ENCODE measurements at places on chromosomes 4 and X.

DNA sequence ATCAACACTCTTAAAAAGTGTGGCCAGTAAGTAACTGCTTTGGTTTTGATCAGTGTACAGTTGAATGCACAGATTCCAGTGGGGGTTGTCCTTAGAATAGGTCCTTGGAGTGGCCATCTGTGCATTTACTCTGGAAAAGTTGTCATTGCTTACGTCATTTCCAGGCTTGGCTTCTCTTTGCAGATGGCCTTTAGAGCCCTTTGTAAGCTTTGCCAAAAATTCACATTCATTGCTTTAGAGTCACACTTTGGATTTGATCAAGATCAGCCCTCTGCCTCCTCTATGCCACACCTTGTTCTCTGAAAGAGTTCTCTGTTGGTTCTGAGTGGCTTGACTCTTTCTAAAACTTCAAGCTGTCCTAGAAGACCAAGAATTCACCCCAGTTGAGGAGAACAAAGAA is 83.9 kb downstream of the MAMLD1 start:
- no peak for DNase-seq

- DNase-seq = no peak
Measured at GRCh38 chr4:10164877-10165283, 48.3 kb upstream of the WDR1 start.

- DNase-seq = peak; percentile 53
Measured at GRCh38 chr4:153318696-153319320, 25.7 kb upstream of the MND1 start.

DNA sequence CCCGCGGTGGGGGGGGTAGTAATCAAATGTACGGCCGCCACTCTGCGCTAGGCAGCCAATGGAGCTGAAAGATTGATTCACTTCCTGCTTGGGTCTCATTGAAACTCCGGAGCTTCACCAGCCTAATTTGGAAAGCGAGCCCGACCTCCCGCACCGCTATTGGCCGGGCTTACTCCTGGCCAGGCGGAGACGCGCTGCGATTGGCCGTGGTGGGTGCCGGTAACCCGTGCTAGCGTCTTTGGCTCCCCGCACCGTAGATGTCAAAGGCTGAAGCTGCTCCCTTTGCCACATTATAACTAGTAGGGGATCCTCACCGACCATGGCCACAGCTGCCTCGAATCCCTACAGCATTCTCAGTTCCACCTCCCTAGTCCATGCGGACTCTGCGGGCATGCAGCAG is at the start of gene POU3F4:
Gene POU3F4, plus strand, starts transcription at position 285 of the 400 bp plus-strand sequence. Its CDS starts 35 bp downstream, at position 320.
- no peak for DNase-seq

GRCh38 chr4:151866592-151866918 is 105.7 kb upstream of the GATB start:
- DNase-seq = no peak

DNA sequence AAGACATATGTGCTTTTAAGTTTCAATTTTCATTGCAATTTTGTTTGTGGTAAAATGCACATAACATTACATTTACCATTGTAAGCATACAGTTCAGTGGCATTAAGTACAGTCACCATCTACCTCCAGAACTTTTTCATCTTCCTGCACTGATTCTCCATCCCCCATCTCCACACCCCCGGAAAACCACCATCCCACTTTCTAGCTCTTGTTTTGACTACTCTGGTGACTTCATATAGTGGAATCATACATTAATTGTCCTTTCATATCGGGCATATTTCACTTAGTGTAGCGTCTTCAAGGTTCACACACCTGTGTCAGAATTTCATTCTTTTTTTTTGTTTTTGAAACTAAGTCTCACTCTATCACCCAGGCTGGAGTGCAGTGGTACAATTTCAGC is 143.5 kb downstream of the GPR143 start:
- DNase-seq = no peak

- no peak for DNase-seq
Measured at GRCh38 chrX:103565197-103565596, 20.1 kb upstream of the TCEAL4 start.

DNA sequence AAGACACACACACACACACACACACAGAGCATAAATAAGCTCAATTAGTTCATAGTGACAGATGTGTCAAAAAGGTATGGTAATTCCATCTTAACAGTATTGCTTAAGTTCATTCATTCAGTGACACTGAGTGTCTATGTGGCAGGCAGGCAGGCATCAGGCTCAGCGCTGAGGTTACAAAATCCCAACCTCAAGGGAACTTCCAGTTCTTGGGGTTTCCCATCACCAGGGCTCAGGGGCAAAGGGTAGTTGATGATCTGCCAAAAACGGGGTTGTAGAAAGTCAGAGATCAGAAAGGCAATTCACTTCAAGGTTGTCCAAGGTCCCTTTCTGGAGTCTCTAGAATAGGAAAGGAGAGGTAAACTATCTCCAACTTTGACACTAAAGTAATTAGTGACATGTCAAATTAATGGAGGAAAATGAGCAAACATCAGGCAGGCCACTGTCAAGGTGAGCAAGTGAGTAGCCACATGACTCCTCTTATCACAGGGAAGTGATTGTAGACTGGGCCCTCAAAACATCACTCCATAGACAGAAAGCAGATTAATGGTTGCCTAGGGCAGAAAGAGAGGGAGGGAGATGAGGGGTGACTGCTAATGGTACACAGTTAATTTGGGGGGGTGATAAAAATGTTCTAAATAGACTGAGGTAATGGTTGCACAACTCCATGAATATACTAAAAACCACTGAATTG is 41.8 kb downstream of the GPC4 start:
- DNase-seq = no peak

DNA sequence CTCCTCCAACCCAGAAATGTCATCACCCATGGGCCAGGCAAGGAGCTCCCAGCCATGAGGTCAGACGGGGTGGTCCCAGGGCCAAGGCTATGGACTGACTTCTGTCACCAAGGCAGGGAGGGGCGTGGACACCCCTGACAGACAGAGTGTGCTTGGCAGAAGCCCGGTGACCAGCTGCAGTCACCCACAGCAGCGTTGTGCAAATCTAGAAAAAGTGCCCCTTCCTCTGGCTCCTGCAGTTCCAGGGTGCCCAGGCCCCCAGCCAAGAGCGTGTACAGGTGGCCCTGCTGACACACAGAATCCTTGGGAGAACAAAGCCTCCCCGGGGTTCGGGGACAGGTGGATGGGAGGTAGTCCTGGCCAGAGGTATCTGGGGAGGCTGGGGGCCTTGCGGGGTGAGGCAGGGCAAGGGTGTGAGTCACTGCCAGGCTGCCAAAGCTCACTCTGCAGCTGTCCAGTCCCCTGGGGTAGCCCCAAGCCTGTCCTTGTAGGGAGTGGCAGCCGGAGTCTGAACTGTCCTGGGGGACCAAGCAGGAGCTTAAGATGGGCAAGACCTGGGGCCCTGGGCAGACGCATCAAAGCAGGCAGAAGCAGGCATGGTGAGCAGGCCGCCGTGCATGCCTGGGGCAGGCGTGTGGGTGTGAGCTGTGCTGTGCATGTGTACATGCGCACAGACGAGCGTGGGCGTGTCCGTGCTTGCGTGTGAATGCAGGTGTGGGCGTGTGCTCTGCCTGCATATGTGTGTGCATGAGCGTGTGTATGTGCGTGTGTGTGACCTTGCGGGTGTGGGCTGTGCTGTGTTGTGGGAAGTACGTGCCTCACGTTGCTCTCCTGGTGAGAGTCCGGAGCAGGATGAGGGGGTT is 3.3 kb downstream of the MYL5 start:
- DNase-seq = peak; percentile 72

- DNase-seq = no peak
Measured at GRCh38 chrX:19736389-19736788, 151.0 kb downstream of the SH3KBP1 start.

DNA sequence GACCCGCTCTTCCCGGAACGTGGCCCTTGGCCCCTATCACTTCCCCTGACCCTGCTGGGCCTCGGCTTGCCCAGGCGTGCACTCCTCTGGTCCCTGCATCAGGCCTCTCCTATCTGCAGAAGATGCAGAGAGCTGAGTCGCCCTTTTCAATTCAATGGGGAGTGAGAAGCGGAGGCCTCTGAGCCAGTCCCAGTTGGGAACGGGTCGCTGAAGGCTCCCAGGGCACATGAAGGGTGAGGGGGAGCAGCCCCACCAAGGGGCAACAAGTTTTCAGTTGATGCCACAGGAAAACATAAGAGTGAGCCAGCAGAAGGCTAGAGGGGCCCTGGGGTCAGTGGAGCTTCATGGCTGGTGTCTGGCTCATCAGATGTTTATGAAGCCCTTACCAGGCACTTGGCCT is 17.1 kb downstream of the PSAPL1 start:
- DNase-seq = no peak

- no peak for DNase-seq
Measured at GRCh38 chrX:131739823-131740222, 195.9 kb downstream of the OR13H1 start.

DNA sequence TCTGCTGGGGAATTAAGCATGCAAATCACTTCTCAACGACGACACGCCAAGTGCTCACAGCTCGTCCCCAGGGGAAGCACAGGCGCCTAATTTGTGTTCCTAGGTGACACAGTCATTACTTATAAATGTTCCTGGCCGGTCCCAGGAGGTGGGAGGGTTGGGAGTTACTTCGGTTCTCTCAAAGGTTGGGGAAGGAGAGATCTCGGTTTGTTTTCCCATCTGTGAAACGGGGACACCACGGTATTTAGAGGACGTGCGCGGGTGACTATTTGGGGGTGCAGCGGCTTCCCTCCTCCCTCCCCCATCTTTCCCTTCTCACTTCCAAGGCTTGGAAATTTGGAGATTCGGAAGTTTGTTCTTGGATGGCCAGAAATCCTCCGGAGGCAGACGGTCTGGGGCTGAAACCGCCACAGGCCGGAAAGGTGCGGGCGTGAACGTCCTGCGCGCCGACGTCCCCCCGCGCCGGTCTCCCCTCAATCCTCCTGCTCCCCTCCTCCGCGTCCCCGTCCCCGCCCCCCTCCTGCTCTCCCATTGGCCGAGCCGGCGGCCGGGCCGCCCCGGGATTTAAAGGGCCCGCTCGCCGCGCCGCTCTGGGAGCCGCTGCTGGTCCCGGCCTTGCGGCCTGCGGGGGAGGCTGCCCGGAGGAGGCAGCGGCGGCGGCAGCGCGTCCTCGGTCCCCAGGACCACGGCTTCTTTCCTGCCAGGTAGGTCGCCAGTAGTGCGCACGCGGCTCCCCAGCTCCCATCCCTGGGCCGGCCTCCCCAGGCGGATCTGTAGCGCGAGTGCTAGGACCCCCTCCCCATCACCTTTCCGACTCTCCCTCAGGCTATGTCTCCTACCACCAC is at the start of gene PORCN:
Gene PORCN, plus strand, starts transcription at position 593 of the 845 bp plus-strand sequence. CDS start 829 bp downstream, outside the sequence.
- DNase-seq = peak; percentile 76

GRCh38 chr4:157291071-157291470 is 70.5 kb downstream of the GRIA2 start:
- DNase-seq = no peak

GRCh38 chr4:80197601-80198440 is 518 bp downstream of the PRDM8 start:
- peak; percentile 32 for DNase-seq

- DNase-seq = no peak
Measured at GRCh38 chrX:23919148-23919547, 11.3 kb downstream of the CXorf58 start.

- DNase-seq = no peak
Measured at GRCh38 chr4:970046-970745, 3.2 kb downstream of the DGKQ start.

GRCh38 chr4:169337510-169337909 is 66.8 kb upstream of the SH3RF1 start:
- no peak for DNase-seq

GRCh38 chr4:118270492-118270891 is 82.3 kb downstream of the PRSS12 start:
- DNase-seq = peak; percentile 42

- DNase-seq = no peak
Measured at GRCh38 chr4:53240573-53240972, 125.3 kb downstream of the SCFD2 start.

DNA sequence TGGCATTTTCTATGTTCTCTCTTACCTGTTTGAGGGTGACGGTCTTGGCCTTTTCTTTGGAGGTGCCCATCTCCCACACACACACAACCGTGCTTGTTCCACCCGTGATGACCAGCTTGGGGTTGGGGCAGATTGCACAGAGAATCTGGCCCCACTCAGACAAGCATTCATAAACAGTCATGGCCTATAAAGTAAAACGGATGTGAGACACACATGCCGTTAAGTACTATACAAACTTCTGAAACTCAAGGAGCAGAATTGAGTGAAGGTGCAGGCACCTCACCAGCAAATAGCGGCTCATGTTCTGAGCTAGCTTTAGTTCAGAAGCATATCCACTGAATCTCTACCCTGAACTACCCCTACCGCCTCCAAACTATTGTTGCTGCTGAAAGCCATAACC is 107.6 kb downstream of the CDS1 start:
- no peak for DNase-seq

GRCh38 chr4:159900562-159900961 is 797.7 kb downstream of the RAPGEF2 start:
- no peak for DNase-seq

DNA sequence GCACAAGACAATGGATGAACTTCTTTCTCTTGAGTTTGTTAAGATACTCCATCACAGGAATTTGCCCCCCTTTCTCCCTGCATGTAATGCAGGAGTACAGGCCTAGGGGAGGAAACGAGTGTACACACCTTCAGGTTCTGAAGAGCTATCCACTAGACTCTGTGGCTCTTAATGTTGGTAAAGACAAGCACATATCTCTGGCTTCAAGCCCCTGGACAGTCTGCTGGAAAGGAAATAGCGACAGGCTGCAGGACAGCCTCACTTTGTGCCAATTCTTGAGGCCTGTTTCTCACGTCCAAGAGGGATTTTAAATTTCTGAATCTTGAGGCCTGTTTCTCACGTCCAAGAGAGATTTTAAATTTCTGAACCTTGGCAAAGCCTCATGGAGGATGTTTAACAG is 87.1 kb downstream of the RLIM start:
- DNase-seq = no peak

DNA sequence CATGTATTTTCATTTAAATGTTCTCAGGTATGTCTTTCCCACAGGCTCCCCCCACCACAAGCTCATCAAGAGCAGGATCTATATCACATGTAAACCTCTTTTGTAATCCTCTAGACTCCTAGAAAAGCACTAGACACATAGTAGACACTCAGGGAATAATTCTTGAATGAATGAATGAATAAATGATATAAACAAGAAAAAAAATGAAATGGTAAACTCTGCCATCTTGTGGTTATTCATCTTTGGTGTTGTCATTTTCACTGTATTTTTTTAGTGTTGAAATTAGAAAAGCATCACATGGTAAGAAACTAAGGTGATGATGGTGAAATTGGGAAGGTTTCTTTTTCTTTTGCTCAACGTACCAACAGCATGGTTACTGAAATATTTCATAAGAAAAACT is 34.2 kb upstream of the C1GALT1C1 start:
- DNase-seq = no peak

DNA sequence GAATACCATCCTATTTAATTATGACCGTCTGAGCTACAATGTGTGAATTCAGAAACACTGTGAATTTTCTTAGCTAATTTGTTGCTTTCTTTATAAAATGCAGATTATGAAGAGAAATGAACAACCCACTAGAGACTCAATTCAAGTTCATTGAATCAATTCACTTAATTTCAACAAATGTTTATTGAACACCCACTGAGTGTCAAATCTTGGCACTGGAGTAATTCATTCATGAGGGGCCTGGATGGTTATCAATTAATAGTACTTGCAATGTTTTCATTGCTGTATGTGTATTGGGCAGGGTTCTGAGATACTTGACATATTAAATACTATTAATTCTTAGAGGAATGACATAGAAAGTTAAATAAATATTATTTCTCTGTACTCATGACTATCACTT is 789.4 kb downstream of the STPG2 start:
- DNase-seq = no peak

GRCh38 chr4:185845966-185846365 is 34.0 kb upstream of the SORBS2 start:
- DNase-seq = no peak

All from NCI-H345 (cell line).